ENCODE measurements at places on chromosomes 5 and 9.

GRCh38 chr9:257957-258356 is 43.3 kb downstream of the DOCK8 start:
- DNase-seq: peak; percentile 88

DNA sequence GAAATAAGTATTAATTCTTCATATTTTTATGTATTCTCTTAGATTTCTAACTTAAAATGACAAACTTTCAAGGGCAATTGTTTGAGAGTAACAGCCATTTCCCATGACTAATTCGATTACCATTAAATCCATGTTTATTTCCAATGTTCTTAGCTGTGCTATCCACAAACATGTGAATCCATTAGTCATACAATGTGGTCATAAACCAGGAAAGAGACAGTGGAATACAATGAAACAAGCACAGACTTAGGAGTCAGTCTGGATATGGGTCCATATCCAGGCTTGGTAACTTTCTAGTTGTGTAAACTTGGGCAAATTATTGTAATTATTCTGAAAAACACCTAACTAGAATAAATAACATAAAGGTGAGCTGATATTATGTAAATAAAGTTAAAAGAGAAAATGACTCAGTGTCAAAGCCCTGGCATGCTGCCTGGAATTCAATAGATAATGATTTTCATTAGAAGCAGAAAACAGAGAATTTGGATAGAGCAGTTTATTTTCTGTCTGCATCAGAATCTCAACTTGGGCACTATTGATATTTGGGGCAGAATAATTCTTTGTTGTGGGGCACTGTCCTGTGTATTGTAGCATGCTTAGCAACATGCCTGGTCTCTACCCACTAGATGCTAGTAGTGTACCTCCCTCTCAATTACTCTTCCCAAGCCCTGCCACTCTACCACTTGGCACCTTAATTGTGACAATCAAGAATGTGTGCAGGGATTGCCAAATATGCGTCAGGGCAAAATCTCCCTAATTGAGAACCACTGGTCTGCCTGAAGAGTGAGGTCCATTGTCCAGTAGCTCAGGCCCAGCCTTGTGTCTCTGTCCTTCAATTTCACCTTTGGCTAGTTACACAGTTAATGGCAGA is 44.7 kb upstream of the SLC27A6 start:
- no peak for DNase-seq

GRCh38 chr5:8606231-8606630 is 737.3 kb downstream of the MTRR start:
- no peak for DNase-seq

- peak; percentile 40 for DNase-seq
Observed at GRCh38 chr5:1490376-1490775, 33.4 kb downstream of the LPCAT1 start.

DNA sequence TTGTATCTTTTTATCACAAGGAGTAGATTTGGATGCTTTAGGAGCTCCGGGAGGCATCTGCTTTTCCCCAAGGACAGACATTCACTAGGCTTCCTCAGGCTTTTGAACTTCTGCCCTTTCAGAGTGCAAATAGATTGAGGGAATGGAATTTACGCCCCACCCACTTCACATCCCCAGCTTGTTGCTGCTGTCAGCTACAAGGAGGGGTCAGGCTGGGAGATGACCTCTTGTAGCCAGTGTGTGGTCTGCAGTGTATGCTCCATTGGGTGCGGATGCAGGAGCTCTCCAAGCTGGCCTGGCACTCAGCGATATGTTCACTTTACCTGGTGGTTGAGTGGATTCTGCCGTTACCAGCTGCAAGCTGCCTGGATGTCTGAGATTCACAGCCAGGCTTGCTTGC is 6.4 kb downstream of the TNFSF15 start:
- no peak for DNase-seq

- DNase-seq: no peak
Observed at GRCh38 chr9:16412740-16413139, 457.7 kb downstream of the BNC2 start.

DNA sequence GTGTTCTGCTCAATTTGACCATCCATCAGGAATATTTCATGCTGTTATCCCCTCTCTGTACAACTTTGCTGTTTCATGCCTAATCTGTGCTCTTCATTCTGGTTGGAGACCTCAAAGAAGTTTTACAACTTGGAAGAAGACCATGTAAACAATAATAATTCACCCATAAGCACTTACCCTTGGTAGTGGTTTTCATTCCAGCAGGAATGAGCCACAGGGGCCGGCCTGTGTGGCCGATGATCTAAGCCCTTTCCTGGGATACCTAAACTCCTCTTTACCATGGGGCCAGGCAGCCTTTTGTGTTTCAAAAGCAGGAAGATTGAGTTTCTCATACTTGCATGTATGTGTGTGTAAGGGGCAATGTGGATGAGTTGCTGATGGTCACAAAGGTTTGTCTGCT is 165.0 kb downstream of the FGF1 start:
- no peak for DNase-seq

GRCh38 chr5:126383776-126384175 is 39.4 kb upstream of the GRAMD2B start:
- no peak for DNase-seq

DNA sequence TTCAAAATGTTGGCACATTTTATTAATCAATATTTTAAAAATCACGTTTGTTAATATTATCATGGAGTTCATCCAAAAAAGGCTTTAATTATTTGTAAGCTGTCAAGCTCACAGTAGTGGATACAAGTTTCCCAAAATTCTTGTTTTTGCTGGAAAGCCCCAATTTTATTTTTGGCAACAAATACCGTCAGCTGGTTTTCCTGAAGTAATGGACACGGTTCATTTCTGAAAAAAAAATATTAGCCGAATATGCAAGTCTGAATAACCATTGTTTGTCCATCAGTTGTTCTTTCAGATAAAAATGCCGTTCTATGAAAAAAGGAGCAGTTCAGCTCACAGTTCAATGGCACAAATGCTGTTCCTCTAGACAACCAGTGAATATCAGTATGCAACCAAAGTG is 101.5 kb upstream of the RAI14 start:
- no peak for DNase-seq

DNA sequence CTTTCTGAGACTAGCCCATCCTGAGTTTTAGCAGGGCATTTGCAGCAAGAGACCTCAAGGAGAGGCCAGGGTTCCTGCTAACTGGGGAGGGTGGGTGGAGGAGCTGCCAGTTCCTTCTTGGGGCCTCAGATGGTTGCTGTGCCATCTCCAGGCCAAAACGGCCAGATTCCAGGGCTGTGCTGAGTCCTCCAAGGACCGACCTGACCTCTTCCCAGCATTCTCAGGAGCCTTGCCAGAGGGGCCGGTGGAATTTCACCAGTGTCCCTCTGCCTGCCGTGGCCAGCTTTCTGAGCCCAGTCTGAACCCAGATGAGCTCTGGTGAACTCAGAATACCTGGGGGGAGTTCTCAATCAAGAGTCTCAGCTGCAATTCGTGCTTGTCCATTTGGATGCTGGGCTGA is 54.3 kb downstream of the TSTD2 start:
- DNase-seq: no peak

DNA sequence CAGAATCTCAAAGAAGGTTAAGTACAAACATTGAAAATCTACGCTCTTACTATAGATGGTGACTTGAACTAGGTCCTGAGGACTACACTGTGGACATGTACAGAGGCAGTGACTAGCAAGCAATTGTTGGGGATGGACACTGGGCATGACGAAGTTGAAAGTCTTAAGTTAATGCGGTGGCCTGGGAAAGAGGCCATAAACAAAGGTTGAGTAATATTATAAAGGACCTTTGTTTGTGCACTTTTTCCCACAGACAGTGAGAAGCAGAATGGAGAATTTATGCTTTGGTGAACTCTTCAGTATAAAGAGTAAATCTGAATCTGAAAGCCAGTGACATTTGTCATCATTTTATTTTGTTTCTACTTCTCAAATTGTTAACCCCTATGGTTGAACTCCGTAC is 15.3 kb downstream of the ALDH1A1 start:
- no peak for DNase-seq

- no peak for DNase-seq
Observed at GRCh38 chr5:177484902-177485549, 11.6 kb upstream of the DBN1 start.

GRCh38 chr5:132363431-132364112 is 5.9 kb upstream of the SLC22A5 start:
- DNase-seq: peak; percentile 75

DNA sequence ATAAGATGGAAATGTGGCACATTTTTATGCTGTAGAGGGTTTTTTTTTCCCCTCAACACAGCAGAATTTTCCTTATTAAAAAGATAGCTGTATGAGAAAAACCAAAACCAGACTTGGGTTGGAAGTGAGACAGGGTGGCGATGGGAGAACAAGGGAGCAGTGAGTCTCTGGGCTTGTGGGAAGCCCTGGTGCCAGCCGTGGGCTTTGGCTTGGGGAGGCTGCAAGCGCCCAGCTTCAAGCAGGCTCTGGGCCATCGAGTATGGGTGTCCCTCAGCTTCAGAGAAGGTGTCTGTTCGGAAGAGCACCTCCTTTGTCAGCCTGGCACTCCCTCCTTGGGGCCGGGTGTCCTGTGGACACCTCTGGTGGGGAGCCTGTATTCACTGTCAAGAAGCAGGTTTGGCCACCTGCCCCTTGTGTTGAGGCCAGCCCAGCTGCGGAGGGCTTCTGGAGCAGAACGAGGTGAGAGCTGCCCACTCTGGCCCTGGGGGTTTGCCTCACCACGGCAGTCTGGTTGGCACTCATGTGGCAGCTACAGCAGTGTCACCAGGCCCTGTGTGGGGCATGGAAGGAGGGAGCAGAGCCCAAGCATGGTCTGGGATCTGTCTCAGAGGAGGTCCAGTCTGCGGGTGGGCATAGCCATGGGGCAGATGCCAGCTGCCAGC is 37.6 kb upstream of the ANGPTL2 start:
- no peak for DNase-seq

GRCh38 chr5:128466980-128467379 is 71.1 kb downstream of the FBN2 start:
- no peak for DNase-seq

GRCh38 chr5:179869641-179870402 is 11.2 kb upstream of the MRNIP start:
- no peak for DNase-seq

DNA sequence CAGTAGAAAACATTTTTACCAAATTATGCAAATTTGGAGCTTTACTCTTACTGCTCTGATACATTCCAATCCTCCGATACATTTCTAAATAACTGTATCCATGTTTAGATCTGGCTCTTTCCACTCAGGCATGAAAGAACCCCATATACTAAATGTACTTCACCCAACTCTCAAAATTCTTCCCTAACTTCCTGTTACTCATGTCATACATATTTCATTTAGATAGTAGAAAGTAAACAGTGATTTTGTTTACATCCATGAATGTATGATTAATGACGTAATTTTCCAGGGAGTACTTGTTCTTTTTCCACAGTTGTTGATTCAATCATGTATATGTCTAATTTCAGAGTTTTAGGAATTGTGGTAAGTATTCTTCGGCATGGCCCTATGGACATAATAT is 1426.5 kb upstream of the C9orf72 start:
- no peak for DNase-seq

DNA sequence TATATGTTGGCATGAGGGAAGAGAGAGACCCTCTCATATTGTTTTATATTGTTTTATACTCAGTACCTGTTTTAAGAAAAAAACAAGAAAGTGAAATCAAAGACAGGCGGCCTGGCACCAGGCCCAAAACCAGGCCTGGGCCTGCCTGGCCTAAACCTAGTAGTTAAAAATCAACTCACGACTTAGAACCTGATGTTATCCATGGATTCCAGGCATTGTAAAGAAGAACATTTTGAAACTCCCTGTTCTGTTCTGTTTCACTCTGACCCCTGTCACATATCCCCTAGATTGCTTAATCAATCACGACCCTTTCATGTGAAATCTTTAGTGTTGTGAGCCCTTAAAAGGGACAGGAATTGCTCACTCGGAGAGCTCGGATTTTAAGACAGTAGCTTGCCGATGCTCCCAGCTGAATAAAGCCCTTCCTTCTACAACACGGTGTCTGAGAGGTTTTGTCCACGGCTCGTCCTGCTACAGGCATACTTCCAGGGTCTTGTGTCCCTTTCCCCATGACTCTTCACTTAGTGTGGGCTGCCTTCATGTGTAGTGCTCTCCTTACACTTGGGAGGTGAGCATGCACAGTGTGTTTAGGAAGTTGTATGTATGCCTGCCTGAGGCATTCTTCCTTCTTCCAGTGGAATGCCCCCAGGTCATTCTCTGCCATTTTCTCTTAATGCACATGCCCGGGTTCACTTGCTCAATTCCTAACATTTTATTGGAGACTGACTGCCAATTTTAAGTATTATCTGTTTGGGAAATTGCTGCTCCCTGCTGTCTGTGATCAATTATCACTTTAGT is 17.8 kb downstream of the TBCA start:
- no peak for DNase-seq

GRCh38 chr5:79108086-79108485 is 3.5 kb upstream of the BHMT start:
- no peak for DNase-seq

DNA sequence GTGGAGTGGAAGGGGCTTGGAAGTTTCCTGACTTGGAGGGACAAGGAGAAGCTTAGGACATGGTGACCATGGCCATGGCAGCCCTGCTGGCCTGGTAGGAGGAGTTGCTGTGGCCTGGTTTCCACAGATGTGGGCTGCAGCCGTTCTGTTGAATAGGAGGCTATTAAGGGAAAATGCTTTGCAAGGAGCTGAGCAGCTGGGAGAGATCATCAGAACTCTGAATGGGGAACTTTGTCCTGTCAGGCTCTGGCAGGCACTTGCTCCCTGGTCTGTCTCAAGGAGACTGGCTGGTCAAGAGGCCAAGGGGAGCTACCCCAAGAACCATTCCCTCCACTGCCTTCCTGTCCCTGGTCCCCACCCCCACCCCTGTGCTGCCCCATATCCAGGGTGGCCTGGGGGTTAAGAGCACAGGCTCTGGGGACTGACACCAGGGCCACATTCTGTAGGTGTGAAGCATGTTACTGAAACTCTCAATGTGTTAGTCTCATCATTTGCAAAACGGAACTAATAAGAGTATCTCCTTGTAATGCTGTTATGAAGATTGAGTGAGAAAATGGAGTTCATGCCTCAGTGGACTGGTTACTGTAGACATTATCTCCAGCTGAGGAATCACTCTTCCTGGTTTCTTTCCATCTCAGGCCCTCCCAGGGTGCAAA is 84.0 kb upstream of the ARAP3 start:
- DNase-seq: no peak

GRCh38 chr5:89200899-89201298 is 317.9 kb upstream of the MEF2C start:
- DNase-seq: peak; percentile 4

DNA sequence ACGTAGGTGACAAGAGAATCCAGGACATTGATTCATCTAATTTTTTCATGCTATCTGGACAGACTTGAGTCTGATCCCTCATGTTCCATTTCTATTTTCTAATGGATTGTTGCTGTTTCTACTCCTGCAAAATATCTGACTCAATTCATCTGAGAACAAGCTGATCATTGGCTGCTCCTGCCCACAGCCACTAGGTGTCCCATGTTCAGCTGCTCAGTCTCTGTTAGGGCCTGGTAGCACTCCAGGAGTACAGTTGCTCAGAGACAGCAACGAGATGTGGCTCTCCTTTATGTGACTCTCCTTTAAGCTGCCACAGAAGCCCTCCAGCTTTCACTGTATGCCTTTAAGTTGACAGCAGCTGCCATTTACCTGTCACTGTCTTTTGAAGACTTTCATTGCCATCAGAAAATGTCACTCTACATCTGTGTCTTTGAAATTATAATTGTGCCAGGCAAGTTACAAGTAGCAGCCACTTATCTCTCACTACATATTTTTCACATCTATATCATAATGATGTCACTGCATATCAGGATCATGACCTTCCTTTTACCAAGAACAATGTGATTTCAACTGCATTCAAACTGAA is 1944.2 kb upstream of the NUDT12 start:
- no peak for DNase-seq
